ENCODE measurements at places on chromosomes 7 and 10.
A peak's percentile ranks its signal among the peaks of the same experiment; 100 is the strongest.

DNA sequence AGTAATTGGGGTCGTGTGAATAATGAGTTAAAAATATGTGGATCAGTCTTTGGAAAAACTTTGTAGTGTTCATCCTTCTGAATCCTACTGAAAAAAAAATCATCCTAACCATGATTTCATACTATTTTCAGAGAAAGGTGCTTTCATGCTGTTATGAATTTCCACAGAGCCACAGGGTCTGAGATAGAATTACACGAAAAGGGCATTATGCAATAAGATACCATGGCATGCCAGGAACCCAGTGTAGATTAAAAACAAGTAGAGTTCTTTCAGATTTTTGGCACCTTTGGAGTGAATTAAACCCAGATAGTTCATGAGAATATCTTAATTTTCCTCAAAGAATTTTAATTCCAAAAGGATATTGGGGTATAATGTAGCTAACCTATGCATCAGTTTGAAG is 47.5 kb upstream of the AGMO start:
- no peak for DNase-seq

DNA sequence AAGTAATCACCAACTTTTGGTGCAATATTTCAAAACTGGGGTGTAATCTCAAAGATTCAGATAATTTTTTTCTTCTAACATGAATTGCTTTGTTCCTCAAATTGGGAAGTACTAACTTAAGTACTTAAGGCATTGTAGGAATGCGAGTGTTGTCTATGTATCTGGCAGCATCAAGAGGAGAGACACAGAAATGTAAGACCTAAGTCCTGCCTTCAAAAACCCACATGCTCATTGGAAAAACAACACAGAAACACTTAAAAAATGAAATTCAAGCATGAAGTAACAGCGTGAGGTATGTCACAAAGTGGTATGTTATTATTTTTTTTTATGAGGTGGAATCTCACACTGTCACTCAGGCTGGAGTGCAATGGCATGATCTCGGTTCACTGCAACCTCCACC is 288.5 kb downstream of the ZEB1 start:
- no peak for DNase-seq

GRCh38 chr7:7858559-7858958 is 110.0 kb upstream of the GLCCI1 start:
- DNase-seq, result no peak

DNA sequence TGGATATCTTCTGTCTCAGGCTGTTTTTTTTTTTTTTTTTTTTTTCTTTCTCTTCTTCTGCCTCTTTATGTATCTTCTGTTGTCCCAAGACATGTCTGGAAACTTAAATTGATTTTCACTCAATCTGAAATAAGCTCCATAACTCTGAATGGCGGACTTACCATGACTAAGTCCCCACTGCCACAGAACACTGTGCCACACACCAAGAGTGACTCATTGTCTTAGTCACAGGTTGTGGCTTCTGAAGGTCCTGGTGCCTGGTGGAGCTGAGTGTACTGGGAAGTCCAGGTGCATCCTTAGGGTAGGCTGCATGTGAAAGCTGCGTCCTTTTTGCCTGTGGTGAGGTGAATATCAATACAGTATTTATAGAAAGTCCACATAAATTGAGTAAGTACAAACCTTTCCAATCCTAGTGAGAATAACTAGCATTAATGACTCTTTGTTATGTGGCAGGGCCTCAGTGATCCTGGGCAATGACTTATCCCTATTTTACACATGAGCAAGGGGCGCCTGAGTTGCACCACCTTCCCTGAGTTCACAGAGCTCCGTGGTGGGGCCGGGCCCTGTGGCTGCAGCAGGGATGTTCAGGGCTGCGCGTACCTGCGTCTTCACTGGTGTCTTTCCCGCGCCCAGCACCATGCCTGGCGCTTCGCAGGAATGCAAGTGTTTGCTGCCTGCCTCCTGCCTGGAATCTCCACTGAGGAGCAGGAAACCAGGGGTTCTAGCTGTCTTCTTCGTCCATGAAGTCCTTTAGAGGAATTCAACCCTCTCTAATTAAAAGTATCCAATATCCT is 4.3 kb downstream of the PFKP start:
- DNase-seq, result no peak

- DNase-seq, result no peak
These were observed 131.9 kb downstream of the LYZL1 start for GRCh38 chr10:29420744-29421143.

DNA sequence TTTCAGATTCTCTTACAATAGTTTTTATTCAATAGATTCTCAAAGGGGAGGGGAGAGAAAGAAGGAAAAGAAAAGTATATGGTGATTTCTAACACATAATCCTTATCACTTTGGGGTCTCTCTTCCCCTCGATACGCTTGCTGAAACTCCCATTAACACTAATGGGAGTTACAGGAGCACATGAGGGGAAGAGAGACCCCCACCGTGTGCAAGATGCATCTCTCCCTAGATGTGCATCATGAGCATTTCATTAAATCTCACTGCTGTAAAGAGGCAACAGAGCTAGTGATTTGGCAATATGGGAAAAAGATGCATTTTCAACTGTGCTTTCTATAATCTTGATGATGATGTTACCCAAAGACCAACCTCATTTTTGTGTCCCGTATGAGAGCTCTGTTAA is 177.4 kb downstream of the SKAP2 start:
- no peak for DNase-seq

DNA sequence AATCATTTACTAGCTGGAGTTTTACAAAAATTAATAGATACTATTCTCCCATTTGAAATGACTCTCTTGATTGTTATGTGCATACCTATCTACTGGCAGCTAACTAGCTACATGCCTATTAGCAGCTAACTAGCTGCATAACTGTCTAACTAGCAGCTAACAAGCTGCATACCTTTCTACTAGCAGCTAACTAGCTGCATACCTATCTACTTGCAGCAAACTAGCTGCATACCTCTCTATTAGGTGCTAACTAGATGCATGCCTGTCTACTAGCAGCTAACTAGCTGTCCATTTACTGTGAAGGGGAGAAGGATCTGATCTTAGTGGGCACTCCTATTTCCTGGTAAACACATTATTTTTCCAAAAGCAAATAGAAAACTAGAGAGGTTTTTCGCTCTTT is 439.4 kb upstream of the PFKP start:
- no peak for DNase-seq

GRCh38 chr10:79241990-79242619 is 105.2 kb upstream of the PPIF start:
- DNase-seq, result no peak

DNA sequence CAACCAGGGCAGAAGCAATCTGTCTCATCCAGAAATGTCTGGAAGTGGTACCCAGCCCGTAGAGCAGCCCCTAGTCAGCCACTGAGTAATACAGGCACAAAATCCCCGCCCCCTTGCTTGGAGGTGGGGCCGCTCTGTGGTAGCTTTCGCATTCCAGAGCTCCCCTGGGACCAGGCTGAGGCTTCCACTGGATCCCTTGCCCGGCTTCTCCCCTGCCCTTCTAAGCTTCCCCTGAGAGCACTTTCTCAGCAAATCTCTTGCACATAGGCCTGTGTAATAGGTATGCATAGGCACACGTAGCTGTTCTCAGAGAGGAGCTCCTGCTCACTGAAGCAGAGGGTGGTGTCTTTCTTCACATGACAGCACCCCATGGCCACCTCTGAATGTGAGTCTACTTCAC is 144.2 kb downstream of the BMS1 start:
- DNase-seq, result no peak

DNA sequence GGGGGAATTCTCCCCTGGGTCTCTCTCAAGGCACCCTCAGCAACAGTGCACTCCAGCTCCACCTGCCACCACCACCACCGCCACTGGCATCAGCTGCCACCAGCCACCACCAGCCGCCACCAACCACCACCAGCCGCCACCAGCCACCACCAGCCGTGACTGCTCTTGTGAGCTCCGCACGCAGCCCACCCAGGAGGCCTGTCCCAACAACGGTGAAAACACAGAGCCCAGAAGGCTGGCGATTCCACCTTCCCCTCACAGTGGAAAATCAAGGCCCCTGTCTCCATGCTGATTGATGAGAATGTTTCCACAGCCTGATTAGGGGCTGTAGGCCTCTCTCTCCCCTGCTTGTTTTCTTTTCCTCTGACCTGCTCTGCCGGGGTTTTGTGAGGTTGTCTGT is 41.1 kb downstream of the COBL start:
- DNase-seq, result no peak

GRCh38 chr7:2498708-2499107 is 20.9 kb upstream of the LFNG start:
- DNase-seq, result no peak

GRCh38 chr7:79298145-79298760 is 155.2 kb downstream of the MAGI2 start:
- DNase-seq, result peak; percentile 39

DNA sequence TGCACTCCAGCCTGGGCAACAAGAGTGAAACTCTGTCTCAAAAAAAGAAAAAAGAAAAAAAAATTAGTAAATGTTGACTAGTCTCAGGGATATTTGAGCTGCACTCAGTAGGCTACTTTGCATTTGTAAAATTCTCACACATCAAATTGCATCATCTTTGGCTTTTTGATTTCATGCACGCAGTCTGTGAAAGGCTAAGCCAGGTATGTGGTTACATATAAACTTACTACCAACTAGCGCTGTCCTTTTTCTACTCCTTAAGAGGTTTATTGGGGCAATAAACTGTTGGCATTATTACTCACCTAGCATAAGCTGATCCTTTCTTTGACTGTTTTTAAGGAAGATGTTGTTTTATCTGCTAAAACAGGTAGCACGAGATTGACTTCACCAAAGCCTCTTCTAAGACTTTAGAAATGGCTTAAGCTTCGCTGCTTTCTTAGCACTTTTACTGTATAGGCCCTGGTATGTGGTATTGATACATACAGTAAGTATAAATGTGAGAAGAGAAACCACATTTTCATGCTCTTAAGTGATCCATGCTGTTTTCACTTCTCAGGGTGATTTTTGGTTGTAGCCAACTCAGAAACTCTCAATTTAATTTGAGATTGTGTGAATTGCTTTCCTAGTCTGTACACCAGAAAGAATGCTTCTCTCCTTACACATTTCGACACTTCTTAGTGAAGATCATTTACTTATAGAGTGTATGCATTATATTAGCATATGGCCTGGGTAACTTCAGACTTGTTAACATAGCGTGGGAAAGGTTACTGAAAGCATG is 323.9 kb downstream of the AUTS2 start:
- DNase-seq, result no peak

DNA sequence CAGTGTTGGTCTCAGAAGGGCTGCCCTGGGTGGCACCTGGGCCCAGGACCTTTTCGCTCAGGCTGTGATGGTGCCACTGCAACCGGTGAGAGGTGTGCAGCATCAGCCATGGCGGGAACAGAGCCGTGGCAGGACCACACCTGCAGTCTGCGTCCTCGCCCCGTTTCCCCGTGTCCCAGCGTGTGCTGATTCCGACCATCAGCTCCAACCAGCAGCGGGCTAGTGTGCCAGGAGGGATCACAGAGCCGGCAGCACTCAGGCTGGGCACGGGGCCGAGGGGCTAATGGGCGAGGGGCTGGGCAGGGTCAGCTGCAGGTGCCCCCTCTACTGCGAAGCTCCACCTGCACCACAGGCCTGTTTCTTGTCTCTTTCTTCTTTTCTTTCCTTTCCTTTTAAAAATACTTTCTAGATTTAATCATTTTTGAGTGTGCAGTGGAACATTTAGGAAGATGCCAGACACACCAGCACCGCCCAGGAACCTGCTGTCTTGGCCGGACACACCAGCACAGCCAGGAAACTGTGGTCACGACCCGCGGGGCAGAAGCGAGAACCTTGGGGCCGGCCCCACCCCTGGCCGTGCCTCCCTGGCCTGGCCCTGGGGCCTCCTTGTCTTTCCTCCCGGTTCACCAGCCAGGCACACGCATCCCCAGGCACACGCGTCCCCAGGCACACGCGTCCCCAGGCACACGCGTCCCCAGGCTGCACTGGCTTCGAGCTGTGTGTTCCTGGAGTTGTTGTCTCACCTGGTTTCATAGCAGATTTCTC is 34.6 kb downstream of the ADGRA1 start:
- DNase-seq, result no peak

GRCh38 chr7:139845443-139845805 is 16.4 kb downstream of the TBXAS1 start:
- DNase-seq, result no peak

GRCh38 chr7:55411844-55412243 is 46.7 kb downstream of the LANCL2 start:
- DNase-seq, result no peak

DNA sequence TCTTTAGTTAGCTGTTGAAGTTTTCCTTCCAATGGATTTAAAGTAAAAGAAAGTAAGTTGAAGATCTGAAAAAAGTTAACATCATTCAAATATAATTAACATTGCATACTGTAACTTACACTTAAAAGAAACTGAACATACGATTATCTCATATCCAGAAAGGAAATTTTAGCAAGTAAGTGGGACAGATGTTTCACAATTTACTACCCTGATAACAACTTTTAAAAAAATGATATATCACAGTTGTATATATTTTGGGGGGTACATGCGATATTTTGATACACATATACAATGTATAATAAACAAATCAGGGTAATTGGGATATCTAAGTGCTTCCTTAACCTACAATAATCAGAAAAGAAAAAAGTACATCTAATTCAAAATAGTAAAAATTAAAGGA is 44.2 kb downstream of the ASZ1 start:
- DNase-seq, result no peak

GRCh38 chr7:50184271-50184990 is 91.4 kb upstream of the ZPBP start:
- no peak for DNase-seq

DNA sequence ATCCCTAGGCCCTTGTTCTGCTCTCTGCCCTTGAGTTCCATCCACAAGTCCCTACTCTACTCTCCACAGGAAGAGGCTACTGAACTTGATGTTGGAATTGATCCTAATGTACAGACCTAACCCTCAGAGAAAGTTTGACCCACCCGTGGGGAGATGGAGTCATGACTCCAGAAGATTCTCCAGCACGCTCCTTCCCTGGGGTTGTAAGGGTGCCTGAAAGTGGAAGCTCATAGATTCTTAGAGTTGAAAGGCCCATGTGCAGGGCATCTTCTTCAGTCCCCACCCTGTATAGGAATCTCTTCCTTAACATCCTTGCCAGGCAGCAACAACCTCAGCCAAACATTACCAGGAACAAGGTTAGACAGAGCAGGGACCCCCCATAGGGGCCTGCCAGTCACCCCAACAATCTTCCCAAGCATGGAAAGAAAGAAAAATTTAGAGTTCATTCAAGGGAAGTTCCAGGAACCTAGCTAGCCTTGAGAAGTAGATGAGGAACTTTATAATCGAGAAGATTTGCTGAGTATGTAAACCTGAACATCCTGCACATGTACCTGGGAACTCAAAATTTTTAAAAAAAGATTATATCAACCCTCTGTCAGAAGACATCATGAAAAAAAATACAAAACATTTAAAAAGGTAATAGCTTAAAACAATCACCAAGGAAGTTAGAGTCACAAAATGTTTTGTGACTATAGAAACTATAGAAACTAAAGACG is 49.5 kb downstream of the THNSL1 start:
- no peak for DNase-seq

- no peak for DNase-seq
These were observed 332.9 kb downstream of the PTEN start for GRCh38 chr10:88196291-88196690.

GRCh38 chr10:30510184-30510931 is 76.4 kb downstream of the MAP3K8 start:
- no peak for DNase-seq
